ENCODE measurements at places on chromosomes 3 and 15.

DNA sequence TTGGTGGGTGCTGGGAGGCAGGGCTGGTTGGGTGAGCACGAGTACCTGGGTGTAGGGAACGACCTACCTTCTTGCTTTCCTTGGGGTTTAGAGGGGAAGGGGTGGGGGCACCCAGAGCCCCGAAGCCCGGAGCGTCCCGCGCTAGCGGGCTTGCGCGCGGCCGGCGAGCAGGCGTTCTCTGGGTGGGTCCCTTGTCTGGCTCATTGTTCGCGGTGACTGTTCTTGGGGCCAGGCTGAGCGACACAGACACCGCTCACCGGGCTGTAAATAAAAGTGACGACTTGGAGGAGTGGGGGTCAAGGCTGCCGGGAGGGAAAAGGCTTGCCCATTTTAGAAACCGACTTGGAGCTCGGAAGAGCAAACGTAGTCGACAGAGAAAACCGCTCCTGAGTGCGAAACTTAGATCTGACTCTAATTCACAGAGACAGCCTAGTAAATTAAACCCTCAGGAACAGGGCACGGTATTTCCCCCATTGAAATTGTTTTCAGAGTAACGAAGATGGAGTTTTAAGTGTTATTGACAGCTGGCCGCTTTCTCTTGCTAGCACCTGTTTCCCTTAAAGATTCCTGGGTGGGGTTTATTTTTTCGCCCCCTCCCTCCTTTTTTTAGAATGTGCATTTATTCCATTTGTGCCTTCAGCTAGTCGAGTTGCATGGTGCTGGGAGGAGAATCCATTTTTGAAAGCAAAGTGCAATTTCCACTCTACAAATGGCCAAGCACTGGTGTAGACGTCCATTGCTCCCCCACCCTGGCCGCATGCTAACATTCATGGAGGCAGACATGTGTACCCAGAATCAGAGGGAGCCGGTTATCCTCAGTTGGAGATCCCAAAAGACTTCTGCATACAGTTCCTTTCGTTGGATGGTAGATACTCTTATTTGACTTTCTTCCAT is 532.1 kb upstream of the SEMA6D start:
- DNase-seq: no peak

DNA sequence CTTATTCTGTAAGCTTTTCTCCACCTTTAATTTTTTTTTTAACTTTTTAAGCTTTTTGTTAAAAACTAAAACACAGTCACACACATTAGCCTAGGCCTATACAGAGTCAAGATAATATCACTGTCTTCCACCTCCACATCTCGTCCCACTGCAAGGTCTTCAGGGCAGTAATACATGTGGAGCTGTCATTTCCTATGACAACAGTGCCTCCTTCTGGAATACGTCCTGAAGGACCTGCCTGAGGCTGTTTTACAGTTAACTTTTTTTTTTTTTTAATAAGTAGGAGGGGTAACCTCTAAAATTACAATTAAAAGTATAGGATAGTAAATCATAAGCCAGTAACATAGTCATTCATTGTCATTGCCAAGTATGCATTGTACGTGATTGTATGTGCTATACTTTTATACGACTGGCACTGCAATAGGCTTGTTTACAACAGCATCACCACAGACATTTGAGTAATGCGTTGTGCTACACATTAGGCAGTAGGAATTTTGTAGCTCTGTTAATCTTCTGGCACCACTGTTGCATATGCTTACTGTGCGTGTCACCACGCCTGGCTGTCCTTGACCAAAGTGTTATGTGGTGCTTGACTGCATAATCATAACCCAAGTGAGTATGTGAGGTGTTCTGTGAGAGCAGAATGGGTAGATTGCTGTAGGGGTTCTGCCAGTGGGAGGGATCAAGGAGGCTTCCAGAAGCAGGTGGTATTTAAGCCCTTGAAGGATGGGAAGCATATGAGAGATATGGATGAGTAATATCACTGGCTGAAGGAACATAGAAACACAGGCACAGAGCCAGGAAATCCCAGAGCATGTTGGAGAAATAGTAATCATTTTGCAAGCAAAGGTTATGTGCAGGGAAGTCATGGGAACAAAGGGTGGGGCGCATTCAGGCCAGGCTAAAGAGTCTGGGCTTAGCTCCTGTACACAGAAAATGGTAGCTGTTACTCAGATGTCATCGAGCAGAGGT is 18.3 kb downstream of the FBXO22 start:
- DNase-seq: no peak

GRCh38 chr15:30046430-30046829 is 36.3 kb upstream of the GOLGA8J start:
- DNase-seq: no peak

- no peak for DNase-seq
These were observed 28.7 kb downstream of the RPSA start for GRCh38 chr3:39435006-39435748.

- DNase-seq: no peak
These were observed 188.1 kb downstream of the BBX start for GRCh38 chr3:107710851-107711250.

GRCh38 chr15:66905954-66906353 is 159.4 kb upstream of the SMAD3 start:
- no peak for DNase-seq
